Erythroblast (primary cell): ENCODE measurements at places on chromosomes 2 and 18.

DNA sequence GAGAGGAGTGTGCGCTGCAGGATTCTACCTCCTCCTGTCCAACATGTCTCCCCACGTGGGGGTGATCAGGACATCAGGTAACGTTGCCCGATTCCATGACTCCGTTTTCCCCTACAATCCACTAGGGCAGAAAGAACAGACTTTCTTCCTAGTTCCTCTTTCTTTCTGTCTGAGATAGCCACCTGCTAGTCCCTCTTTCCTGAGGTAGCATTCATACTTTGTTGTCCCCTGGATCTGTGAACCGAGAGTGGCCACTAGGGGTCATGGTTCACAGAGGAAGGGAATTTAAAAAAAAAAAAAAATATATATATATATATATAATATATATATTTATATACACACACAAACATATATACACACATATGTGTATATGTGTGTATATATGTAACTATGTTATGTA is 210.0 kb upstream of the ZNF521 start:
- DNase-seq = peak; percentile 40

DNA sequence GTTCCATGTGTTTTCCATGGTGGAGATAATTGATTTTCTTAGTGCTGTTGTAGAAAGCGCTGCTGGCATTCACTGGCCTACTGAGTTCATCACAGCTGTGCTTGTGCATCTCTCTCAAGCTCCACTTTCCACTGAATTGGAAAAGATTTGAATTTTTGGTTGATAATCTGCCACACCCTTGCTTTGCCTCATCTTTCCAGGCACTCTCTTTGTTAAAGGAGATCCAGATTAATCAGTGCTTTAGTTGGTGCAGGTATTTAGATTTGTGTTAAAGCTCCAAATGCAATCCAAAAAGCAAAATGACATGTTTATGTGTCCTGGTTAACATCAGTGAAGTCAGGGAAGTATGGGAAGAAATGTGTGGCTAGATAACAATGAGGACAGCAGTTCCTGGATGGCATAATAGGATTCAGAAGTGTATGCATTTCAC is 2.7 kb upstream of the COL3A1 start:
- no peak for DNase-seq

DNA sequence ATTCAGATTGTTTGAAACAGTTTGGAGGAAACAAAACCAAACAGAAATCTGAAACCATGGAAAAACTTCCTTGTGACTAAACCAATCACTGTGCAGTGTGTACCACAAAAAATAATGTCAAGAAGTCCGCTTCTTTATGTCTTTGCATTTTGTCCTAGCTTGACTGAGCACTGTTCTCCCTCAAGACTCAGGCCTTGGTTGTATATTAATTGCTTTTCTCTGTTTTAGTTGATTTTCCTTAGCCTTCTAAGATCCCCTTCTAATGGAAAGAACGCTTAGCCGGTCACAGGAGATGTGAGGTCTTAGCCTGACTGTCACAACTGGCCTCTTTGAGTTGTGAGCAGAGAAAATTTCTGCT is 56.6 kb downstream of the LCLAT1 start:
- no peak for DNase-seq

DNA sequence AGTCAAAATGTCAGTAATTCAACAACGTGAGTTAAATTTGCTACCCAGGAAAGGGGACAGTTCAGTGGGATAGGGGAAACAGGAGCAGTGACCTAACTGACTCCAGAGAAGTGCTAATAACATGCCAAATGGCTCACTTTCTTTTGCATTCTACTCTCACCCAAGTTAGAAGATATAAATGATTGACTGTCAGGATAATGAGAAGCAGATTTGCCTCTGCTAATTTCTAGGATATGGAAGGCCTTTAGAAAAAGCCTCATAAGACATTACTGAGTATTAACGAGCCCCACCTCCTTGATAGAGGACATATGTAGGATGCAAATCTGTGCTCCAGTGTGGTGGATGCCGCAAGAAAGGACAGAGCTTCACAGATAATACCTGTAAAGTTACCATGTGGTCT is 318.6 kb upstream of the NT5C1B start:
- DNase-seq = no peak

- no peak for DNase-seq
Observed at GRCh38 chr2:239008677-239009588, 161.0 kb downstream of the TWIST2 start.

- no peak for DNase-seq
Observed at GRCh38 chr2:236214376-236214995, 46.3 kb upstream of the GBX2 start.

DNA sequence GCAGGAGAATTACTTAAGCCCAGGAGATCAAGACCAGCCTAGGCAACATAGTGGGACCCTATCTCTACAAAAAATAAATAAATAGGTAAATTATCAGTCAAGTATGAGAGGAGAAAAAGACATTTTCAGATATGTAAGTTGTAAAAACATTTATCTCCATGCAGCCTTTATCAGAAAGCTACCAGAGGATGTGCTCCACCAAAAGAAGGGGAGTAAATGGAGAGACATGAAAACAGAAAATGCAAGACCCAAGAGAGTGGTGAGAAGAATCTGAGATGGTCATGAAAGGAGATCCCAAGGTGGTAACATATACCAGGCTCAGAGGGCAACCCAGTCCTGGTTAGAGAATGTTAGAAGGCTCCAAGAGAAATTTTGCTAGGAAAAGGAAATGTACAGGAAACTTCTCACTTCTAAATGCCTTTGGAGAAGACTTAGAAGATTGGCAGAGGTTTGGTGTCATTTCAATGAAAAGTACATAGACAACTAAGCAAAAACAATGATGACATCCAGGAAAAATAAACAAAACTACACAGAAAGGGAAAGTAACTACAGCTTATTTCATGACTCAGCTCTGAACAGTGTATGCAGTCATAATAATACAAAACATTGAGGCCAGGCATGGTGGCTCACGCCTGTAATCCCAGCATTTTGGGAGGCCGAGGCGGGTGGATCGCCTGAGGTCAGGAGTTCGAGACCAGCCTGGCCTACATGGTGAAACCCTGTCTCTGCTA is 19.5 kb downstream of the CIB4 start:
- no peak for DNase-seq

DNA sequence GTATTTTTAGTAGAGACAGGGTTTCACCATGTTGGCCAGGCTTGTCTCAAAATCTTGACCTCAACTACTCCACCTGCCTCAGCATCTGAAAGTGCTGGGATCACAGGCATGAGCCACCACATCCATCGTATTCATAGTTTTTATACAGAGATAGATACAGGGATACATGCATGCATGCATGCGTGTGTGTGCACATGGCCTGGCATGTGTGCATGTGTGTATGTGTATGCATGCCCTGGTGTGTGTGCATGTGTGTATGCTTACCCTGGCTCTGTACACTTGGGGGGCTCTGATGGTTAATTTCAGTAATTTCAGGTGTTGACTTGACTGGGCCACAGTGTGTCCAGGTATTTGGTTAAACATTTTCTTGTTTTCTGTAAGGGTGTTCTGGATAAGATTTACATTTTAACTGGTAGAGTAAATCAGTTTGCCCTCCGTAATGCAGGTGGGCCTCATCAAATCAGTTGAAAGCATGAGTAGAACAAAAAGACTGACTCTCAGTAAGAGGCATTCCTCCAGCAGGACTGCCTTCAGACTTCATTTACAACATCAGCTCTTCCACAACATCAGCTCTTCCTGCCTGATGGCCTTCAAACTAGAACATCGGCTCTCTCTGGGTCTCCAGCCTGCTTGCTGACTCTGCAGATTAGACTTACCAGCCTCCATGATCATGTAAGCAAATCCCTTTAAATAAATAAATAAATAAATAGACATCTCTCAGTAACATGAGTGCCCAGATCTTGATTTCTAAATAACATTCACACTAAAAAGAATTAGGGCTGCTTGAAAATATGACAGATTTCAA is 30.8 kb downstream of the SESTD1 start:
- no peak for DNase-seq

DNA sequence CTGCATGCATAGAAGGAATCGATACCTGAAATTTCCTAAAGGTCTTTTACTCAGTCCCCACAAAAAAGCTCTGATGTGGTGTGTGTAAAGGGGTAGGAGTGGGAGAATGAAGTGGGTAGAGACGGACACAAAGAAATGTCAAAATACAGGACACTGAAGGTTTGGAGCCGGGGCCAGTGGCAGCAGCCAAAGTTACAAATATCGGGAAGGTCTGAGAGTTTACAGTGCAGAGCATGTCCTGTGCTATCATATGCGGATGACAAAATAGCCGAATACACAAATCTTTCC is 89.9 kb upstream of the STON1 start:
- no peak for DNase-seq

DNA sequence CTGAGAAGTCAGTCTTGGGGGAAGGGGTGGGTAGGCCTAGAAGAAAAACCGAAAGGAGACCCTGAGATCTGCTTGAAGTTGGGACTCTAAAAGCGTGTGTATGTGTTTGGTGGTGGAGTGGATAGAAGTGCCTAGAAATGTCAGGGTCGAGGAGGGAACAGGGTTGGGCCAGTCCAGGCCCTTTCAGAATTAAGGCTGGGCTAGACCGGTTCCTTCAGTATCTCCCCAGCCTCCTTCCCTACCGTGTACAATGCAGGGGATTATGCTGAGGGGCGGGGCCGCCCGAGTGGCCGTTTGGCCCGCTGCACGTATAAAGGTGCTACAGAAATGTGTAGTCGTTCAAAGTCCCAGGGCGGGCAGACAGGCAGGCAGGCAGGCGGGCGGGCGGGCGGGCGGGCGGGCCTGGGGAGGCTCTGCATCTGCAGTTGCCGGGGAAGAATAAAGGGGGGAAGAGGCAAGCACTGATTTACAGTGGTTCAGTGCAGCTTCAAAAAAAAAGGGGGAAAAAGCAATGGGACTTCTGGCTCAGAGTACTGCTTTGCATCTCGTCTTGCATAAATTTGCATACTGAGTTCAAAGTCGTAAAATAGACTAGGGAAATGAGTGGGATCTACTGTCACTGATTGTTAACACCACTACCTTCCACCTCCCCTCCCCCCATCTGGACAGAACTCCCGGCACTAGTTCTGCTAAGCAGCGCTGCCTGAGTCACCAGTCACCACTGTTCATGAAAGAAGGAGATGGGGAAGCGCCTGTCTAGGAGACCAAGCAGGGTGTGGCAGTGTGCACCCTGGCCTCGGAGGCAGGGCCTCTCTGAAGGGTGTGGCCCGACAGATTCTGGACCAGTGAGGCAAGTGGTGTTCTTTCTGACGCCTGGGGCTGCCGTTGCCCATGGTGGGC is 3.6 kb downstream of the IGFBP2 start:
- no peak for DNase-seq

DNA sequence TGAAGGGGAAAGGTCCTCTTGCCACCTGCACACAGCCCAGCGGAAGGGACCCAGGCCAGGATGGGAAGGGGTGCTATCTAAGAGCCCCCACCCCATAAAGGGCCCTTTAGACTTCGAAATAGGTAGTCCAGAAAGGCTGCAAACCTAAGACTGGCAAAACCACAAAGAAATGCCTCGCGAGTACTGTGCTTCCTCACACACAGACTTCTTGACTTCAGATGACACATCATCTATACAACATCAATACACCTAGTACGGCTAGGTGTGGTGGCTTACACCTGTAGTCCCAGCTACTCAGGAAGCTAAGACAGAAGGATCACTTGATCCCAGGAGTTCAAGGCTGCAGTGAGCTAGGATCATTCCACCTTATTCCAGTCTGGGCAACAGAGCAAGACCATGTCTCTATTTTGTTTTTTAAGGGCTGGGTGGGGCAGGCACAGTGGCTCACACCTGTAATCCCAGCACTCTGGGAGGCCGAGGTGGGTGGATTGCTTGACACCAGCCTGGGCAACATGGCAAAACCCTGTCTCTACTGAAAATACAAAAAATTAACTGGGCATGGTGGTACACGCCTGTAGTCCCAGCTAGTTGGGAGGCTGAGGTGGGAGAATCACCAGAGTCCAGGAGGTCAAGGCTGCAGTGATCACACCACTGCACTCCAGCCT is 125.8 kb downstream of the CABLES1 start:
- DNase-seq = no peak

GRCh38 chr2:240451108-240451611 is 15.7 kb downstream of the GPC1 start:
- DNase-seq = no peak

GRCh38 chr2:66569321-66569851 is 134.5 kb downstream of the MEIS1 start:
- DNase-seq = no peak

GRCh38 chr2:219331560-219332213 is 857 bp downstream of the RESP18 start:
- DNase-seq = peak; percentile 47

- DNase-seq = peak; percentile 65
Observed at GRCh38 chr2:85421260-85422071, 3.0 kb downstream of the SH2D6 start.
